ENCODE measurements at places on chromosomes 4 and X.

DNA sequence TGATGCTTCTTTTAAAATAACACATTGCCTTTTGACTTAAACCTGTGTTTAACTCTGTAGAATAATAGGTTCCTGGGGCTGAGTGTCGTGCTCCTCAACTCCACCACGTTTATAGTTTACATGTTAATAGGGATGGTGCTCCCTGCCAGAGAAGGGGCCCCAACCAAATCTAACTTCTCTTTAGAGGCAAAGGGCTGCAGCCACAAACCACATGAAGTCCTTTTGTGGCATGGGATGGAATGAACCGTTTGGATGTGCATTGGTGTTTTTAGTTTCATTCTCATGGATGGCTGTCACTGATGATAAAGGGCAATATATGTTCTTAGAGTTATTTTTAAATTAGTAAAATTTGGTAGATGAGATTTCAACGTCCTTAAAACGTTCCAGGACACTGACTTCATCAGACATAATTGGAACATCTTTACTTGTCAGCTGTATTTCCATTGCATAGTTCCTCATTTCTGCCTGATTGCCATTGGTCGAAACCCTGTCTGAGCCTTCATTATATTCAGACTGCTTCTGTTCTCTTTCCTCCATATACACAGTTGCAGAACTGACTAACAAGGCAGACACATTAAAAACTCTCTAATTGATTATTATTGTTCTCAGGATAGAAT, 60.4 kb upstream of the HPF1 start:
- no peak for DNase-seq

DNA sequence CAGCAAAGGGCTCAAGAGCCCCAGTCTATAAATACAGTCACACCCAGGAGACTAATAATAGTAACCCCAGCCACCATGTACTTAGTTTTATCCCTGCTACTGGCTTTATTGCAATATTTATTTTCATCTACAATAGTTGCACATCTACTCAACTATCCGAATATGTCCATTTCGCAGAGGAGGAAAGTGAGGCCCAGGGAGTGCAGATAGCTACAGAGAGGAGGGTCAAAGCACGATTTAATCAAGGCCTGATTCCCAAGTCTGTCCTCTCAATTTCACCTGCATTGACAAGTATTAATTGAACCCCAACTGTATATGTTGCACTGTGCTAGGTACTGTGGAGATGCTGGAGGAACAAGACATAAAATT, 4.0 kb upstream of the PLP2 start:
- no peak for DNase-seq

GRCh38 chrX:42536286-42536685, 241.7 kb downstream of the PPP1R2C start:
- DNase-seq: no peak

DNA sequence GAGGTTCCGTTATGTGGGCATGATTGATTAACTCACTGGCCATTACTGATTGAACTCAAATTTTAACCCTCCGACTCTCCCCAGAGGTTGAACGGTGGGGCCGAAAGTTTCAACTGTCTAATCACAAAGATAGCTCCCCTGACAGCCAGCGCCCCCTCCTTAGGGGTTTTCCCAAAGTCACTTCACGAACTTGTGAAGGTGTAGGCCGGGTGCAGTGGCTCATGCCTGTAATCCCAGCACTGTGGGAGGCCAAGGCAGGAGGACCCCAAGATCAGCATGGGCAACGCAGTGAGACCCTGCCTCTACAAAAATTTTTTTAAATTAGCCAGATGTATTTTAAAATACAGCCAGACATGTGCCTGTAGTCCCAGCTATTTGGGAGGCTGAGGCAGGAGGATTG, 39.8 kb upstream of the RBM47 start:
- no peak for DNase-seq

DNA sequence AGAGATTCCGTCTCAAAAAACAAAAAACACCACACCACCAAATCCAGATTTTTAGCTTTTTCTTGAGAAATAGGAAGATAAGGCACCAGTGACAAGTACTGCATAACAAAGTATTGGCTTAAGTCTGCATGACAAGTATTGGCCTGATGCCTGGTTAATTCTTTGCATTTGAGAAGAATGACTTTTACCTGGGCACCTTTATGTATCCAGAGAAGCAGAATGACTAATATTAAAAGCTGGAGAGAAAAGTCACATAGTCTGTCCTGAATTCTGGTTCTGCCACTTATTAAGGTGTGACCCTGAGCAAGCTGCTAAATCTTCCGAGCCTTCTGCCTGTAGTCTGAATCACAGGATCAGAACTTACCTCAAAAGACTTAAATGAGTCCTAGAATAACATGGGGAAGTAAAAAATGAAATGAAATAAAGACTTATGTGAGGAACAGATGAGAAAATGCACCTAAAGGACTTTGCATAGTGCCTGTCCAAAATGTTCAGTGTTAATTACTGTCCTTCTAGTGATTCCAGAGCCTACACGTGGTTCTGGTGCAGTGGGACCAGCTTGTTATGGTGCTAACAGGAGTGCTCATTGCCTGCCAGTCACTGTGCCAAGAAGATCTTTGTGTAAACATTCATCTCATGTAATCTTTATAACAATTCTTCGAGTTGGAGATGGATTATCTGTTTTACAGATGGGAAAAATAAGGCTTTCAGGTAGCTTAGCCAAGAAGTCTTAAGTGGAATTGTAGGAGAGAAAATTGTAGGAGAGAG, 31.6 kb downstream of the UGDH start:
- no peak for DNase-seq

GRCh38 chrX:114615765-114616164, 31.9 kb downstream of the HTR2C start:
- DNase-seq: no peak

- DNase-seq: no peak
These were observed 96.4 kb downstream of the EMCN start for GRCh38 chr4:100421361-100421978.

DNA sequence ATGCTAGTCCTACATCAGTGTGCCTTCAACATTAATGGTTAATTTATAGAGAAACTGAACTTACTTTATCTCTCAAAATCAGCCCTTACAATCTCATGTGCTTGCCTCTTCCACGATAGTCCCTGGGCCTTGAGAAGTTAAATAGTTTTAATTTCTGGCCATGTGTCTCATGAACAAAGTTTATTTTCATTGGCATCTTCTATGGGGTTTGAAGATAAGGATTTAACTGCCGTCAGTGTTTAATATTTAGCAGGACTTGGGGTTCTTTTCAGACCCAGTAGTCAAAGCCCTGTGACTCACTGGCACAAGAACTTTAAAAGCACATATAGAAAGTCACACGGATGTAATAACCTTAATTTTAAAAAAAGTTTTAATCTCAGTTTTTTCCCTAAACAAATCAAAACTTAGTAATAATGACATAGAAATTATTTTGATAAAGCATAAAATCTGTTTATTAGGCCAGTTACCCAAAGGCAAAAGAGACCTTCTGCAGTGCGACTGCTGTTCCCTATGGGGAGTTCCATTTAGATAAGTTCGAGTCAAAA, 10.1 kb upstream of the MPP1 start:
- no peak for DNase-seq

DNA sequence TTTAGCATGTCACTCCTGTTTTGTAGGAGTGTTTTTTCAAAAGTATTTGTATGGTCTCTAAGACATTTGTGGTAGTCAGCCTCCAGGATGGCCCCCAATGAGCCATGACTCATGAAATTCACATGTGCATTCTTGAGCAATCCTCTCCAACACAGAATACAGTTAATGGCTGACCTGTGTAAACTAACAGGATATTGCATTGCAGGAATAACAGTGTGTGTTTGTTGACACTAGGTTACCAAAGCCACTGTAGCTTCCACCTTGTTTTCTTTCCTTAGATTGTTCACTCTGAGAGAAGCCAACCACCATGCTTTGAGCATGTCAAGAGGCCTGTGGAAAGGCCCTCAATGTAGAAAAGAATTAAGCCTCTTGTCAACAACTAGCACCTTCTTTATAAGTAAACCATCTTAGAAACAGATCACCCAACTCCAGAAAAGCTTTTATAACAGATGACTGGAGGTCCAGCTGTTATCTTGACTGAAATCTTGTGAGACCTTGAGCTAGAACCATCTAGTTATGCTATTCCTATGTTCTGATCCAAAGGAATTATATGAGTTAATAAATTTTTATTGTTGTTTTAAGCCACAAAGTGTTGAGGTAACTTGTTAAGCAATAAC, 28.5 kb downstream of the TBCK start:
- no peak for DNase-seq

DNA sequence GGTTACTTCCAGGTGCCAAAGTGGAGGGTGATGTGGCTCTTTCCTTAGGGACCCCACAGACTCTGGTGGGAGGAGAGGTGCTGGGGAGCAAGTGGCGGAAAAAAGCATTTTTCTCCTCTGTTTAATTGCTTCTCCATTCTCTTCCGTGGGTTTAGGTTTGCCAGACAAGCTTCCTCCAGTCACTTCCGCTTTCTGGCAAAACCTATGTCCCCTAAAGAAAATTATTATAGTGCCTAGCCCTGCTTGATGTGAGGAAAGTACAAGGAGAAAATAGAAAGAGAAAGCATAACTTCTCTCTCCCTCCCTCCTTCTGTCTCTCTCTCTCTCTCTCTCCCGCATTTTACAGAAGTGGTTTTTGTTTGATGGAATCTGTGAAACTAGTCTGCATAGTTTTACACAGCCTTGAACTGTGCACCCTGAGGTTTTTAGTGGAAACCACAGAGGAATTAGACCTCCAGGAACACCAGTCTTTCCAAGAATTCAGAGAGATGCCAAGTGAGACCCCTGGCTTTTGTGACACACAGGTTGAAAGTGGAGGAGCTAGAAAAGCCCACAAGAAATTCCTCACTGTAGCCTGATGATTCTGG, 231.1 kb upstream of the ANXA3 start:
- DNase-seq: no peak

- DNase-seq: no peak
These were observed 177.1 kb downstream of the CBR4 start for GRCh38 chr4:168832763-168833575.

DNA sequence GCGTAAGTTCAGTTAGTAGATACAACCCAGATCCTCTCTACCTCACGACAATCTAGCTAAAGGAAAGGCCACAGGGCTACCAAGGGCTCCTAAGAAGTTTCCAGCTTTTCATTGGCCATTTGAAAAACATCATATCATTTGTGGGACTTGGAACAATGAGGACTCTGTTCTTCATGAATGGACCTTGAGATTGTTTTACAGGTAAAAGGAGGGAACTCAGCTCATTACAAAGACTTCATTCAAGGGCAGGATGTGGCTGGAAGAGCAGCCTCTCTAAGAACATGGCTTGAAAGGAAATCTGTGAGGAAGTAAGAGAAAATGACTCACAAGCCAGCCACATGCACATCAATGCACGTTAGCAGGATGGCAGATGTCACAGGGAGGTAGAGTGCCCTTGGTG, 105.9 kb upstream of the SLC7A11 start:
- DNase-seq: no peak

GRCh38 chr4:38023347-38024205, 63.4 kb downstream of the PTTG2 start:
- no peak for DNase-seq

GRCh38 chrX:69551421-69552009, 47.4 kb downstream of the NALF2 start:
- no peak for DNase-seq

DNA sequence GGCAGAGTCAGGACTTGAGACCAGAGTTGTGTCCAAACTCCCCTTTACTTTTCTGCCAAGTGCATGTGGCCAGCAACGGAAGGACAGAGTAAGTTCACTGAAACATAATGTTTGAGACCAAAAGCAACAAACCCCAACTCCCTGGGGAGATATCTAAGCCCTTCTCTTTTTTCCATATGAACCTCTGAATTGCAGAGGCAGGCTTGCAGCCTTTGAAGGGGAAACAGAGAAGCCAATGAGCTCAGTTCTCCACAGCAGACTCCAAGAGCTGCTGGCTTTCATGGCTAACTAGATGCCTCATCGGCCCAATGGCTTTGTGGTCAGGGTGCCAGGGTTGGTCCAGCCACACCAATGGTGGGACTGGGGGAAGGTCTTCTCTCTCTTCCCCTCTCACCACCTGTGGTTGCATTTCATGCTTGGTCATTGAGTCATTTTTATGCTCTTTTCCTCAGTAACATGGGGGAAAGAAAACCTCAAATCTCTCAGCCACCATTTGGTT, 34.0 kb downstream of the STARD8 start:
- no peak for DNase-seq

GRCh38 chrX:5791721-5792120, 436.9 kb downstream of the NLGN4X start:
- no peak for DNase-seq

- DNase-seq: no peak
These were observed 31.5 kb downstream of the WFS1 start for GRCh38 chr4:6301051-6301731.

GRCh38 chrX:34300871-34301270, 168.8 kb upstream of the FAM47A start:
- DNase-seq: no peak

DNA sequence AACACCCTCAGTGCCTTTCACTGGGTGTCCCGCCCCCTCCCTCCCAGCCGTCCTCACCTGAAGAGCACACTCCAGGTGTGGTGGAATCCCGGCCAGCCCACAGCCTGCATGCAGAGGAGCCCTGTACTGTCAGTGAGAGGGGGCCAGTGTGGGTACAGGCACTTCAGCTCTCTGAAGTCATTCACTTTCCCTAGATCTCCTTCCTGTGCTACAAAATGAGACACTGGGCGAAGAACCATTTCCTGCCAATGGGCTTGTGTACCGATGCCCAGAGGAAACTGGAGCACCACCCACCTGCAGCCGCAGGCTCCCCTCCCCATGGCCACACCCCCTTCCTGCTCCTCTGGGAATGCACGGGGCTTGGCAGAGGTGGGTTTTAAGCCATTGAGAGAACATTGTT, 73.9 kb upstream of the C4orf50 start:
- no peak for DNase-seq

- DNase-seq: no peak
These were observed 62.2 kb upstream of the GPM6A start for GRCh38 chr4:175874306-175874705.

GRCh38 chr4:28402751-28403150, 1542.1 kb downstream of the STIM2 start:
- no peak for DNase-seq

DNA sequence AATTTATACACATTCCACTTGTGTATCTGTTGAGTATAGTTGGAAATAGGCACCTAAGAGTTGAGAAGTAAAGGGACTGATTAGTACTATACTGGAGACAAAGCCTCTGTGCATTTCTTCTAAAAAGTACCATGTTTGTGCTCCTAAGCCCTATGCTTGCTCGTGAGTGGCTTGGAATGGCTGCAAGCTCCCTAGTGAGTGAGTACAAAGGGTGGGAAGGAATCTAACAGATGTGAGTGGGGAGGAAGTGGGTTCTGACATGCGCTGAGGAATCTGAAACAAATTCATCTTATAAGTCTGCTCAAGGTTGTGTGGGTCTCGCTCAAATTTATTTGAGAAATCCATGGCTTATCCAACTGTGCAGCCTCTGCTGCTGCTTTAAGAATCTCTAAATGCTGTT, 13.3 kb downstream of the SPCS3 start:
- no peak for DNase-seq

Data from activated CD4-positive, CD25-positive, alpha-beta regulatory T cell (primary cell).